Natural killer cell (primary cell): ENCODE measurements at places on chromosomes 12 and 14.

- DNase-seq, result no peak
Measured at GRCh38 chr12:84691266-84691665, 221.3 kb downstream of the SLC6A15 start.

DNA sequence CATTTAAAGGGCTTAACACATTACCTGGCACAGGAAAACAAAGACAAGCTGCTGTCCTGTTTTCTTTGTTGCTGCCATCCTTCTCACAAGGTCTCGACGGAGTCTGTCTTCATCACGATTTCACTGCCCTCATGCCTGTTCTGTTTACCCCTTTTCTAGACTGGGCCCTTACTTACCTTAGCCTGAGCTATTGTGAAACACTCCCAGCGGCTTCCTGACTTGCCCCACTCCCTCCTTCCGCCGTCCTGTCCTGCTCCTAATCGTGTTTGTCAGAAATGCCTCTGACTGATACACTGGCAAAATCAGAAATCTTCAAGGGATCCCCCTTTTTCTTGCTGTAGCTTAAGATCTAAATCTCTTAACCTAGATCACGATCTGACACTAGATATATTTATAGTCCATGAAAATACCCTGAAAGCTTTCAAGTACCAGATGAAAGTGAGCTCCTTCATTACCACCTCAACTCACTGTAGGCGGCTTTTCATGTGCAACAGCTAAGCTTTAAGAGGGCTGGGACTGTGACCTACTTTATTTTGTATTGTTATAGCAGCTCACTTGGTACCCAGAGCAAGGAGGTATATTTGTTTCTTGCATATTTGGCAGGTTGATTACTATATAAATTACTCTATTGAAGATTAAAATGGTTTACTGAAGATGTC is 32.1 kb downstream of the TECPR2 start:
- no peak for DNase-seq

- no peak for DNase-seq
Measured at GRCh38 chr12:96040305-96041133, 5.1 kb upstream of the LTA4H start.

- peak; percentile 85 for DNase-seq
Measured at GRCh38 chr12:56987551-56988053, 18.7 kb downstream of the ZBTB39 start.

GRCh38 chr14:61287196-61287595 is 6.1 kb upstream of the TMEM30B start:
- DNase-seq, result no peak
